AG08395 (cell line): ENCODE measurements at places on chromosomes 5 and 9.
A peak's percentile ranks its signal among the peaks of the same experiment; 100 is the strongest.

DNA sequence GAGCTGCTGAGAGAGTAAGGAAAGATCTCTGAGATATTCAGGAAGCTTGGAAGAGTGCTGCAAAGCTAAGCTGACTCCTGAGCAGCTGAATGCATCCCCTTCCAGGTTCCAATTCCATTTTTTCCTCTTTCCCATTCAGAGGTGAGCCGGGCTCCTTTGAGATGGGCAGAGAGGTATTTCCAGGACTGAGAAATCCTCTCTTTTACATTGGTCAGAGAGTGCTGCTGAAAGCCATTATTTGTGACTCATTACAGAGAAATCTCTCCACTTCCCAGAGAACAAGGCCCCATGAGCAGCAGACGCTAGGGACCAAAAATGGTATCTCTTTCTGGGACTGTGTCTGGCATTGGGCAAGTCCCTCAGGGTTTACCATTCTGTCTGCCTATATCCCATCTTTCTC, 3.7 kb downstream of the MCTP1 start:
- peak; percentile 19 for DNase-seq

DNA sequence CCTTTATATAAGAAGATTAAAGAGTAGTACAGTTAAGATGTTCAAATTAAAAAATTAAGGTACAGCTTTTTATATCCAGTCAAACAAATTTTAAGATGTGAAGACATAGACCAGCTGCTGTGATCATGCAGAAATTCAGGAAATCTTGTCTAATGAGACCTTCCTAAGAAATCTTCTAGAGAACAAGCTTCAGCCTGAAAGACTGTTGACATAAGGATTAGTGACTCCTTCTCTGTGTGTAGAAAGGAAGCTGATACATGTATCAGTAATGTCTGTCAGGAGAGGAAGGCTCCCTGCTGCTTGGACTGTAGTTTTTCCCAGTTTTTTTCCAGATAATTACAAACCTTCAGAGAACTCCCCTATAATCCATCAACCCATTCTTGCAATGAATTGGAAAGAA, 75.8 kb upstream of the PCSK5 start:
- DNase-seq, result no peak

DNA sequence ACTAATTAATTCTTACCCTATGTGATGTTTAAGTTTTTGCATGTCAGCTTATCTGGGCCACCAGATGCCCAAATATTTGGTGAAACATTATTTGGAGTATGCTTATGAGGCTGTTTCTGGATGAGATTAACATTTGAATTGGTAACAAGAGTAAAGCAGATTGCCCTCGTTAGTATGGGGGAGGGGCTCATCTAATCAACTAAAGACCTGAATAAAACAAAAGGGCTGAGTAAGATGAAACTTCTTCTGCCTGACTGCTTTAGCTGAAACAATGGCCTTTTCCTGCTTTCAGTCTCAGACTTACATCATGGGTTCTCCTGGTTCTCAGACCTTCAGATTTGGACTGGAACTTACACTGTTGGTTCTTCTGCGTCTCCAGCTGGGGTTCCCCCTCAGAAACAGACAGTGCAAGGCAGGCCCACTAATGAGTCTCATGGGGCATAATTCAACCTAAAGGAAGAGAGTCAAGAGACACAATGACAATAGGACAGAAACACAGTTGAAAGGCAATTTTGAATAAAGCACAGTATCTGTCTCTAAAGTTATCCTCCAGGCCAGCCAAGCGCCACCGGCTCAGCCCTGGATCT, 288.4 kb downstream of the CAAP1 start:
- DNase-seq, result no peak

GRCh38 chr9:19223724-19224123, 6.8 kb upstream of the DENND4C start:
- DNase-seq, result no peak

GRCh38 chr5:172579403-172579990, 61.6 kb upstream of the NEURL1B start:
- no peak for DNase-seq

- DNase-seq, result no peak
Observed at GRCh38 chr5:53667621-53668020, 107.2 kb downstream of the NDUFS4 start.

GRCh38 chr5:149747141-149747832, 17.2 kb downstream of the PPARGC1B start:
- DNase-seq, result no peak

DNA sequence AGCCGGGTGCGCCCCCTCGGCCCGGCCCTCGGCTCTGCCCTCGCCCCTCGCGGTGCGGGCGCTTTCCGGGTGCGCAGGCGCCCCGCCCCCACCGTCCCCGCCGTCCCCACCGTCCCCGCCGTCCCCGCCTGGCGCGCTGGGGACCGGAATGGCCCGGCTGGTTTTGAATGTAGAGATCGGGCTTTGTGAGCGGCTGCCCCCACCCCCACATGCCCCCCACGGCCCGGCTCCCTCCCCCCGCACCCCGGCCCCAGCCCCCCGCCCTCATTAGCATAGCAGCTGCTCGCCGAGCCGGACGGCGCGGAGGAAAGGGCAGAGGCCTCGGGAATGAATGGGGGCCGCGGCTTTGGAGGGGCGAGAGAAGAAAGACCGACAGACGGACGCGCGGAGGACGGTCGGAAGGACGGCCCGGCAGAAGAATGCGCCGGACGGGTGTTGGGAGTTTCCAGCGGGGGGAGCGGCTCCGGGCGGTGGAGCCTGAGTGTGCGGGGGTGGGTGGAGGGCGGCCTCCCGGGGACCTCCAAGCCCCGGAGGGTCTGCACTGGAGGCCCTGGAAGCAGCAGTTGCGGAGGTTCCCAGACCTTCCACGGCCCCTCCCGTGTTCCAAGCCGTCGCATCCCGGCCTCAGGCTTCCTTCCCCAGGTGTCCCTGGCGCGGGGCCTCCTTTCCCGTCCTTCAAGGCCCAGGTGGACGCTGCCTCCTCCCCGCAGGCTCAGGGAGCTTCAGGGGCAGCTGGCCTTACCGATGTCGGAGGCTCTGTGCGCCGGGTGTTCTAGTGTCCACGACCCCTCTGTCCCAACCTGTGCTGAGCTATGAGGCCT, 6.0 kb downstream of the NRARP start:
- DNase-seq, result no peak

- no peak for DNase-seq
Observed at GRCh38 chr5:16679863-16680262, 63.1 kb upstream of the RETREG1 start.

DNA sequence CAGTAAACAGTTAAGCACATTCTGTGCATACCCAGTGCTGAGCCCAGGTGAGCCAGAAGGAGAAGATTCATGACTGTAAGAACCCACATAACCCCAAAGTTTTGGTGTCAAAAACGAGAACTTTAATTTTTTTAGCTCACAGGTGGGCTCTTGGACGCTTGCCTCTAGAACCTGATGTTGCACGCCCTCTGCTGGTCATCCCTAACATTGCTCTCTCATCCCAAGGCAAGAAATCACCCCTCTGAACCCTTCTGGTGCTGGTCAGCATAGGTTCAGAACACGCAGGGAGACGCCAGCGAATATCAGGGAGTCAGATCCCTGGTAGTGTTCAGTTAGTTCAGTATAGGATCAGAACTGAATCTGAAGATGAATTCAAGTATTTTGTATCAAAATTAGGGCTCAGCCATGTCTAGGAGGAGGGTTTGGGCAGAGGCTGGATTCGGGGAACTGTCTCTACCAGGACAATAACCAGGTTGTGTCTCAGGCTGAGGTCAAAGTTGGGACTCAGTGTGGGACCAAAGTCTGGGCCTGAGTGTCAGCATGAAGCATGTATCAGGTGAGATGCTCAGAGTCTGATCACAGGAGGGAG, 4.1 kb upstream of the DNAJB5 start:
- DNase-seq, result peak; percentile 41
